Posterior vena cava (tissue), 2 donors: ENCODE measurements at places on chromosomes 3 and 15. TPM values are rescaled to one million over a fixed set of nuclear protein-coding genes. Genes with fewer than 3 reads are reported as not detected.

Gene SLC2A2
- total RNA-seq, result not detected

DNA sequence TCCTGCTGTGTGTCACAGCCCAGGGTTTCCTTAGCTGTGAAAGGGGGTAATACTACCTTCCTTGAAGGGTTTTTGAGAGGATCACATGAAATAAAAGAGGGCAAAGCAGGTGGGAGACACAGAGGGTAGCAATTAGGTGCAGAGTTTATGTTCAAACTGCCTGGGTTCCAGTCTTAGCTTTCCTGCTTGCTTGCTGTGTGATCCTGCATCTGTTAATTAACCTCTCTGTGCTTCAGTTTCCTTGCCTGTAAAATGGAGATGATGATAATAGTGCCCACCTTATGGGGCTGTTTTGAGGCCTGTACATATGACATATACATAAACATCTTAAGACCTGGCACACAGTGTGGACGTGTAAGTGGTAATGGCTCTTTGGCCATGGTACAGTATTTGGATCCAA is 35.0 kb downstream of the SPSB4 start:
- peak; percentile 4 for DNase-seq

GRCh38 chr3:69426291-69426966 is 40.5 kb upstream of the FRMD4B start:
- no peak for DNase-seq

GRCh38 chr3:192921793-192922192 is 4.1 kb upstream of the MB21D2 start:
- DNase-seq, result no peak

DNA sequence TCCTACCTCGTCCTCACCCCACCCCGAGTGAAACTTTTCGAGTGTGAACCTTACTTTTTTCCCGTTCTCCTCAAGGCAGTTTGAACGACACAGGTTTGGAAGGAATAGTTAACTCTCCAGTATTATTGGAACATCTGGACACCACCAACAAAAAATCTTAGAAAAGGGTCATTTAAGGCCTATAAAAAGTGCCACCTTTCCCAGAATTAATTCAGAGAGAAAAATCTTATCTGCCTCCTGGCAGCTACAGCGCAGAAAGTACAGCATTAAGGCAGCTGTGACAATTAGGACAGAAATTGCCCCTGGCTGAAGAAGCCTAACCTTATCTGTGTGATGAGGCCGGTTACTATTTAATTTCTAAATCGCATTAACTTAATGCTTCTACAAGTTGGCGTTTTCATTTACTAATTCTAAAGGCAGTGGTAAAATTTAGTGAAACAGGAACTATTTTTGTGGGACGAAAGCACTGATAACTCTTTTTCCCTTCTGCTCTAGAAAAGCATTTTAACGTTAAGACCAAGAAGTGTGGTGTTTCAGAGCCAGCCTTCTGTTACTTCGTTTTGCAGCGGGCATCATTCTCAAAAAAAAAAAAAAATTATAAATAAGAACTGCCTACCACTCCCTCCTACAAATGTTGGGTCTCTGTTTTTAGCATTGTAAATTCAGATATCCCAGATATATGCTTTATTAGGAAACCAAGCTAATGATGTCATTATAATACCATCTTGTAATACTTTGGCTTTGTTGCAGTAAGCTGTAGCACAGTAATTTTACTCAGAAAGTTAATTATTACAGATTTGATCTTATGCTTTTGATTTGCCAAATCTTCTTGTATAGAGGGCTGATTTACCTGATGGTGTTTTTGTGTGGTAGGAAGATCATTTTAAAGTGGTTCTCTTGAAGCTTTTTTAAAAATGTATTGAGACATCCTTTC is 1.4 kb downstream of the ATP11B start:
- no peak for DNase-seq

- no peak for DNase-seq
Measured at GRCh38 chr15:53522991-53523390, 236.5 kb downstream of the WDR72 start.

DNA sequence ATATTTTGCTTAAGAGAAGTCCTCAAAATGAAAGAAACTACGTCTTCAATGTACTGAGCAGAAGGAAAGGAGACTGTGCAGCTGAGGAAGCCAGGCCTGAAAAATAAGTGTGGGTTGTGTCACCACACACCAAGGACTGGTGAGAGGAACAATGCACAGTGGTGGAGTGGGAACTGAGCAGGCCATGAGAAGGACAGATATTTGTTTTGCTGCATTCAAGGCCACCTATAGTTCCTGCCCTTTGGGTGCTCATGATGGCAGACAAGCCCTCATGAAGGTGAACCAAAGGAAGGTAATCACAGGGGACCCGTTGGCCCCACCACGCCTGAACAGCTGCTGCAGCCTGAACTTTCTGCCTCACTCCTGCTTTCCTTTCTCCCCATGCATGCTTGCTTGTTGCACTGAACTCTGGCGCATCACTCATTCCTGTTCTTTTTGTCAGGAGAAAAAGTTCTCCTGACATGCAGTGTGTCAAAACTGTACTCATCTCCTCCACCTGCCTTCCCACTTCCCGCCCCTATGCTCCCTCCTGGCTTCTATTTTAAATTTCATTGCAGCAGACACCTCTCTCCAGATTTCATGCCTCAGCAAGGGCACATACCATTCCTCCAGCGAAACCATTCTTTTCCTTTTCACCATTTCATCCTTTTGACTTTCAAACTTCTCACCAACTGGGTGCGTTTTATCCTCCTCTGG is 2.2 kb upstream of the RNF7 start:
- DNase-seq, result no peak

Gene NMNAT3
- total RNA-seq, result 4.9 TPM

Gene SERINC4
- not detected for total RNA-seq

- no peak for DNase-seq
Measured at GRCh38 chr3:37694284-37694675, 167.4 kb upstream of the CTDSPL start.

GRCh38 chr3:188503647-188504046 is 349.7 kb downstream of the LPP start:
- DNase-seq, result no peak

DNA sequence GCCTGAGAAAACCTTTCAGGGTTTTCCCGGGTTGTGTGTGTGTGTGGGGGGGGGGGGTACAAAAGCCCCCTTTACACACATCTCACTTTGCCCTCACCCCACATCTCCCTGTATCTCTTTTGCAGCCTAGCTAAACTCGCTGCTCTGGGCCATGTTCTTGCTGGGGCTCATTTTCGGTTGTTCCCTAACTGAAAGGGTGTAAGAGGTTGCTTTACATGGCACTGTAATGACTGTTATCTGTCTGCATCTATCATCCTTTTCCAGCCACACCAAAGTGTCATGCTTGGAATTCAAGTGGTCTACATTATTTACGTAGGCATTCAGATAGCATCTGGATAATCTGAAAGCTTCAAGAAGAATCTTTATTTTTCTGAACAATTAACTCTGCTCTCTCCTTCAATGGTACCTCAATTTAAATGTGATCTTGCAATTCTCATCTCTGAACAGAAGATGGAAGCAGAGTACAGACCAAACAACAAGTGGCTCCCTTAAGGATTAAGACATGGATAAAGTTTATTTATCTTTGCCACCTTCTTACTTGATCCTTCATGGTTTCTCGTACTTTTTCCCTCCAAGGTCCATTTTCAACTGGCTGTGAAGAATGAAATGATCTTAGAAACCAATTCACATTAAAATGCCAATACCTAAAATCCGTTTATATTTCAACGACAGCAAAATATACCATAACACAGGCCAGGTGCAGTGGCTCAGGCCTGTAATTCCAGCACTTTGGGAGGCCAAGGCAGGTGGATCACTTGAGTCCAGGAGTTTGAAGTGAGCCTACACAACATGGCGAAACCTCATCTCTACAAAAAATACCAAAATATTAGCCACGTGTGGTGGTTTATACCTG is 34.9 kb downstream of the DCLK3 start:
- DNase-seq, result no peak

- no peak for DNase-seq
Measured at GRCh38 chr3:66476852-66477381, 23.9 kb downstream of the LRIG1 start.

DNA sequence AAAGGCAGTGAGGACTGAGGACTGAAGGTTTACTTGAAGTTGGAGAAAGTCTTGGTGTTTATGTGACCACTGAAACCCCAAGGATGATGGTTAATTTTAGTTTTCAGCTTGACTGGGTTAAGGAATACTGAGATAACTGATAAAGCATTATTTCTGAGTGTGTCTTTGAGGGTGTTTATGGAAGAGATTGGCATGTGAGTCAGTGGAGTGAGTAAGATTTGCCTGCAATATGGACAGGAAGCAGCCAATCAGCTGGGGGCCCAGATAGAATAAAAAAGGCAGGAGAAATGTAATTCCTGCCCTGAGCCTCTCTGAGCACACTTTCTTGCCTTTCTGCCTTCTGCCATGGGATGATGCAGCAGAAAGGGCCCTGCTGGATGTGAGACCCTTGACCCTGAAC is 92.4 kb downstream of the KBTBD8 start:
- DNase-seq, result no peak

GRCh38 chr3:104687362-104687761 is 679.3 kb upstream of the ALCAM start:
- no peak for DNase-seq

Gene PLA2G4E
- total RNA-seq, result not detected

GRCh38 chr3:133837487-133838295 is 32.1 kb downstream of the SRPRB start:
- no peak for DNase-seq

- DNase-seq, result no peak
Measured at GRCh38 chr15:55124616-55125015, 72.1 kb downstream of the RSL24D1 start.

Gene KCNH8
- not detected for total RNA-seq

- no peak for DNase-seq
Measured at GRCh38 chr3:105360003-105360402, 6.7 kb upstream of the ALCAM start.

Gene ARGFX
- not detected for total RNA-seq

- peak; percentile 97 for DNase-seq
Measured at GRCh38 chr3:45656575-45657363, 32.4 kb upstream of the SACM1L start.

Gene KIF15
- 0.19 TPM for total RNA-seq

Gene C3orf20
- total RNA-seq, result 0.10 TPM

- DNase-seq, result no peak
Measured at GRCh38 chr3:29291982-29292363, 11.1 kb downstream of the RBMS3 start.

GRCh38 chr3:72421786-72422185 is 426.5 kb downstream of the SHQ1 start:
- DNase-seq, result no peak

Gene PSTPIP1
- 18.1 TPM for total RNA-seq

DNA sequence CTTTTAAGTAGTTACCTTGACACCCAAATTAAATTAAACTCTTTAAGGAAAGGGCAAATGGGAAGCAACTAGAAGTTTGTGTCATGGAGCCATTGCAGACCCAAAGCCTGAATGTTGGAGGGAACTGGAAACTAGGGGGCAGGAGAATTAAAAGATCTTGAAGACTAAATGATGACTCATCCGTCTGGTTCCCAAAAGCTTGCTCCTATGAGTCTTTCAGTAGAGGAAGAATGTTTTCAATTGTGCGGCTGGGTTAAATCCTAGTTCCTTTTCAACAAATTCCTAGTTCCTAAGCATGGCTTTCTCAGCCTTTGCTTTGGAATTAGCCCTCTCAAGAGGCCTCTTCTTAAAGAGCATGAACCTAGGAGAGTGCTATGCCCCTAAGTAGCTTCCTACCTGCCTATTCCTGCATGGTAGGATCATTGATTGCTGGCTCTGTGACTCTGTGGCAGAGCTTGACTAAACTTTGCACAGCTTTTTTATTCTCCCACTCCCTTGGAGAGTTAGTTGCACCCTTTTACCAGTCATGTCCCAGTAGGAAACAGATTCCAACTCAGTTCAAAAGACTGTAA is 17.7 kb downstream of the CLEC3B start:
- DNase-seq, result no peak

GRCh38 chr3:175477651-175478224 is 618.6 kb downstream of the NAALADL2 start:
- no peak for DNase-seq

DNA sequence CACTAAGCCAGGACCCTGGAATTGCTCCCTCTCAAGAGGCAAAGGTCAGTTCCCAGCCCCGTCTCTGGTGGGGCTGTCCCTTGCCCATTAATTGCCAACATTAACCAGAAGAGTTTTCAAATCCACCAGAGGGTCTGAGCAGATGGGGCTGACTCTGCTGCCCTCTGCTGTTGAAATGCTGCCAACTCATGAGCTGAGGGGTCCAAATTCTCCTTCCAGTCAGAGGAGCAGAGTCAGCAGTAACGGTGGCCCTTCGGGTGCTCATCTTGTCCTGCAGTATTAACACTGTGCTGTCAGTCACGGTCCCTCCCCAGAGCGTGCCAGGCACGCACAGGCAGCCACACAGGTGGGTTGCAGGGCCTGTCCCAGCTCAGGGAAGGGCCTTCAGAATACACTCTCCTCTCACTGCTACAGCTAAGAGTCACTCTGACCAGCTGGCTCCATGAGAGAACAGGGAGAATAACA is 10.7 kb upstream of the SPTBN5 start:
- no peak for DNase-seq

Gene NAALADL2
- total RNA-seq, result 18.2 TPM
